ENCODE measurements at places on chromosomes 7 and 10.
A peak's percentile ranks its signal among the peaks of the same experiment; 100 is the strongest.

- DNase-seq = no peak
Measured at GRCh38 chr10:3241274-3241921, 68.8 kb upstream of the PITRM1 start.

- DNase-seq = no peak
Measured at GRCh38 chr7:105650382-105650970, 69.2 kb upstream of the EFCAB10 start.

DNA sequence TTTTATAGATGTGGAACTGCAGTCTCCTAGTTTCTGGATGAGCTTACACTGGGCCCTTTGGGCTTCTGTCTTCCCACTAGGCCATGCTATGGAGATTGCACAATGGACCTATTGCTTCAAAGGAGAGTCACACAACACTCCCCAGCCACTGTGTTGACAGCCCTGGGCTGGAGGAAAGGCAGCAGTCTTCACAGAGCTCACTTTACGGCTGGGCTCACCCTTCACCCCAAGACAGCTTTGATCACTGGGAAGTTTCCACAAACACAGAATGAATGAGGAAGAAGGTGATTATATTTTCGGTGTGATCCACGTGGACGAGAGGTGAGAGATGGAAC, 92.7 kb upstream of the GDF10 start:
- DNase-seq = peak; percentile 7

DNA sequence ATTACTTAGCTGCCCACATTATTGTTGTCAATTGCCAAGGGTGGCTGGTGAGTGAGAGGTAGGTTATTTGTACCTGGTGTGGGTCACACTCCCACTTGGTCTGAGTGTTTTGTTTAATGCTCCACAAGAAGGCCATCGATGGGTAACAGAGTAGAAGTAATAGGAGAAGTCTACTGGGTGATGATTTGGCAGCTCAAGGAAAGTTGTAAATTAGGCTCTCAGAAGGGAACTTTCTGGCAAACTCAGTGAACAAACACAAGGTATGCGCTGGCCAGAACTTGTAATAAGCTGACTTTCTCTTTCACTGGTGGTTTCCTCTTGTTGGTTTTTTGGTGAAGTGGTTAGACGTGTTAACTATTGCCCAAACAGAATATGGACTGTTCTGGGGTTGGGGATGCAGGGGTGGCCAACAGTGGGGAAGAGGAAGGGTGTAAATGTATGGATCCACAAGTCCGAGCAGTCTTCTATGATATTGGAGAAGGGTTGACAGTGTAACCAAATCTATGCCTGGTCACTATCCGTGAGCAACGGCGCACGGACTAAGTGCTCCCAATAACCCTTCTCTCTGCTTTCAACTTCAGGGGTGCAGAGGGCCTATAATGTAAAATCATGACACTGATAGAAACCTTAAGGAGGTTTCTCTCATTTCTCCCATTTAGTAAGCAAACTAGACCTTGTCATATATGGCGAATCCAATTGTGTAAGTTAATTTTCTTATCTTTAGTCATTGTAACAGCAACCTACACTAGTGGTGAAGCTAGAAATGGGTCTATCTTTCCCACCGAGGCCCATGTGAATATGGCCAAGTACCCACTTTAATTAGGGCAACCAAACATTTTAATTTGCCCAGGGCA, 212.8 kb downstream of the PTEN start:
- no peak for DNase-seq

DNA sequence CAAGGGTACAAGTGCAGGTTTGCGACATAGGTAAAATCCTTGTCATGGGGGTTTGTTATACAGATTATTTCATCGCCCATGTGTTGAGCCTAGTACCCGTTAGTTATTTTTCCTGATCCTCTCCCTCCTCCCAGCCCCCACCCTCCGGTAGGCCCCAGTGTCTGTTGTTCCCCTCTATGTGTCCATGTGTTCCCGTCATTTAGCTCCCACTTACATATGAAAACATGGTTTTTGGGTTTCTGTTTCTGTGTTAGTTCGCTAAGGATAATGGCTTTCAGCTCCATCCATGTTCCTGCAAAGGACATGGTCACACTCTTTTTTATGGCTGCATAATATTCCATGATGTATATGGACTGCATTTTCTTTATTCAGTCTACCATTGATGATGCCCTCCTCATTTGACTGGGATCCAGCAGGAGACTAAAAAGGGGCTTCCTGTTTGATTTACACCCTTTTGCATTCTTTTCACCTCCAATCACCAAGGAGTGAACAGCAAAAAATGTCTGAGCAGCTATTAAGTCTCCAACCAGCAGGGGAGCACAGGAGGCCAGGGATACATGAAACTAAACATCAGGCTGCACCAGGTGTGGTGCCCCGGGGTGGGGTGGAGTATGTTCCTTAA, 188.2 kb downstream of the SKIDA1 start:
- no peak for DNase-seq

DNA sequence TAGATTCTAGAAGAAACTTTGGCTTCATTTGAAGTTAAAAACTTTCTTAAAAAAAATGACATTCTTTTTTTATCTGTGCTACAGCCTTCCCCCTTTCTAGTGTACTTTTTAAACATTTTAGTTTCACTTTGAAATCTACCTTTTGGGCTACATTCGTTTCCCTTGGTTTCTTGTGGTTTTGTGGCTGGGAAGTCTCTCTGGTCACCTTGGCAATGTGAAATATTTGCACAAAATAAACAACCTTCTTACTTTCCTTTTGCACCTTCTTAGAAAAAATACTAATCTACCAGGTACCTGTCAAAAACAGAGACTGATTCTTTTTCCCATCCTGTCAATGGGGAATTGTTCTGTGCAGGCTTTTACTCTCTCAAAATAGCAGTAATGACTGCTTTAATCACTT, 350.2 kb downstream of the GATA3 start:
- peak; percentile 89 for DNase-seq

- no peak for DNase-seq
Measured at GRCh38 chr10:93465806-93466675, 16.1 kb downstream of the MYOF start.

DNA sequence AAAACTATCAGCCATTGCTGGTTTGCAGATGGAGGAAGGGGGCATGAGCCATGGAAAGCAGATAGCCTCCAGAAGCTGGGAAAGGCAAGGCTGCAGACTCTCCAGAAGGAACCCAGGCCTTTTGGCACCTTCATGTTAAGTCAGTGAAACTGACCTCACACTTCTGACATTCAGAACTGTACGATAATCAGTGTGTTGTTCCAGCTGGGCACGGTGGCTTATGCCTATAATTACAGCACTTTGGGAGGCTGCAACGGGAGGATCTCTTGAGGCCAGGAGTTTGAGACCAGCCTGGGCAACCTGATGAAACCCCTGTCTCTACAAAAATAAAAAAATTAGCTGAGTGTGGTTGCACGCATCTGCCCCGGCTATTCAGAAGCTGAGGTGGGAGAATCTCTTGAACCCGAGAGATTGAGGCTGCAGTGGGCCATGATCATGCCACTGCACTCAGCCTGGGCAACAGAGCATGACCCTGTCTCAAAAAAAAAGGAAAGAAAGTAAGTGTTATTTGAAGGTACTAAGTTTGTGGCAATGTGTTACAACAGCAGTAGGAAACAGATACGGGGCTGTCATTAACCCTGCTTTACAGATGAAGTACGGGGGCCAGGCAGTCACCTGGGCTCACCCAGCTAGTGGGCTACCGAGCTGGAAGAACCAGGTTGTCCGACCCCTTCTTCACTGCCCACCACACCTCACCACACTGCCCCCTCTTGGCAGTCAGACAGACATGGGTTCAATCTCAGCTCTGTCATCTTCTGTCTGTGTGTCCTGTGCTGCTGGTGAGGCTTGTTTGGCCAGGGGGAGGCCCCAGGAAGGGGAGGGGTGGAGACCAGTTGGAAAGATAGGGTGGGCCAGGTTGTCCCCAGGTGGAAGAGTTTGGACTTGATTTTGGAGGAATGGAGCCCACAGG, 18.3 kb downstream of the CHST3 start:
- no peak for DNase-seq

- DNase-seq = no peak
Measured at GRCh38 chr10:102435529-102436233, 3.3 kb upstream of the CUEDC2 start.

GRCh38 chr10:12397941-12398340, 48.6 kb downstream of the CAMK1D start:
- DNase-seq = no peak

DNA sequence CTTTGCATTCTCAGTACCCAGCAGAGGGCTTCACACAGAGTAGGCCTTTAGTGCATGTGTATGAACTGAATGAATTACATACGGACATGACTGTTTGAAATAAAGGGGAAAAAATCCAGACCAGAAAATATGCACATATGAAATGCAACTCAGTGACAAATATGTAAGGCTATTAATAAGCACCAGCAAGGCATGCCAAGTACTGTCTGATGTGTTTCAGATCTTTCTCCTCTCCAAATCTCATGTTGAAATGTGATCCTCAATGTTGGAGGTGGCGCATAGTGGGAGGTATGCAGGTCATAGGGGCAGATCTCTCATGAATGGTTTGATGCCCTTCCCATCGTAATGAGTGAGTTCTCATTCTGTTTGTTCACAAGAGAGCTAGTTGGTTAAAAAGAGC, 87.3 kb upstream of the TOMM7 start:
- no peak for DNase-seq

DNA sequence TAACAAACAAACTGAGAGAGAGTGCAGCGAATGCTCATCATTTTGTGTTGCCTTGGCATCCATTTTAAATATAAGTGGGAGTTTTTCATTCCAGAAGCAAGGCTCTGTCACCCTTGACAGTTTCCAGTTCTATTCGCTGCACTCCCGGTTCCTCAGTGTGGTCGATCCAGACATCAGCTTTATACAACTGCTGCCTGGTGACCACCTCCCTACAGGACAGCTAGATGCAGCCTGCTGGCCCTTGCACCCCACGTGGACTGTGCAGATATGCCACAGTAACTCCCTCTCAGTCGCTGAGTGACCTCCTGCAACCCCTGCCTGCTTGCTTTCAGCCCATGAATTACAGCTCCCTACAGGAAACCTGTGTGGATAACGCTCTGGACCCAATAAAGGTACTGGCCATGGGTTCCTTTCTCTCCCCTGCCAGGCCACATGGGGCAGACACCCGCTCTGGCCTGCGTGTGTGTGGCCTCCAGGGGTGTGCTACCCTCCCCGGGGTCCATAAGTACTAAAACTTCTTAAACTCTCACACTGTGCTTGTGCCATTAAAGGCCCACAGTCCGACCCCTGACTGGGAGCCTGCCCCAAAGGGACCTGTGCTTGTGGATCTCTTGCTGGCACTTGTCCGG, 23.6 kb downstream of the BEND7 start:
- DNase-seq = no peak

DNA sequence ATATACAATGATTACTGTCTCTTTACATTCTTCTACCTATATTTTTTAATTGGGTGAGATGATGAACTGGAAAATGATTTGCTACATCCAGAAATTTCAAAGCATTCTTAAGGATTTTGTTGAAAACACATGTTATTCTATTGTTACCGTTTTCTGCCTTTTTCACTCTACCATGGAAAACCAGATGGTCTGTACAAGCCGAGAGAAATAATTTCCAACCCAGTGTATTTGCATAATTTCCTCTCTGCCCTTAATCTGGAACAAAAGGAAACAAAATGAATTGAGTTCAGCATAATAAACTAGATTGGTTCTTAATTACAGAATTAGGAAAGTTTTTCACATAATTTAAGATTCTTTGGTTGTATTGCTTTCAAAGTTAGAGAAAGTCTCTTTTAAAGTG, 211.2 kb downstream of the CACNB2 start:
- no peak for DNase-seq

- DNase-seq = no peak
Measured at GRCh38 chr7:146397141-146397540, 280.5 kb downstream of the CNTNAP2 start.

- DNase-seq = no peak
Measured at GRCh38 chr7:92255308-92255707, 9.5 kb downstream of the ANKIB1 start.

- DNase-seq = no peak
Measured at GRCh38 chr7:50733552-50733951, 49.1 kb downstream of the GRB10 start.

- no peak for DNase-seq
Measured at GRCh38 chr10:122018491-122018890, 29.5 kb downstream of the TACC2 start.

GRCh38 chr7:24926623-24927524, 53.1 kb downstream of the OSBPL3 start:
- no peak for DNase-seq

DNA sequence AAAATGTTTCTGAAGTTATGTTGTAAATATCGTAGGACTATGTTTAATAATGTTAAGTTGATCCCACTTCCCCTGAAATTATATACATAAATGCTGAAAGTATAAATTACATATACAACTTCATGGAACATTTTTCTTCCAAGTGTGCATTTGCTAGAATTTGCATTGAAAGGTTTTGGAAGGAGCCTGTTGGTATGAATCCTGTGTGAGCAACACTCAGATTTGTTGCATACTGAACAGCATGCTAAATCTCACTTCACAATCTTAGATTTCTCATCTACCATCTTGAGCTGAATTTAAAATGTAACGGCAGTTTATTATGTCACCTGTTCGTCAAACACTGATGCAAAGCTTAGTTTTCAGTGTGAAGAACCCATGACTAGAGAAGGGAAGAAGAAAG, 172.6 kb downstream of the MALRD1 start:
- no peak for DNase-seq

GRCh38 chr7:2546776-2547586, 8.3 kb downstream of the BRAT1 start:
- no peak for DNase-seq

DNA sequence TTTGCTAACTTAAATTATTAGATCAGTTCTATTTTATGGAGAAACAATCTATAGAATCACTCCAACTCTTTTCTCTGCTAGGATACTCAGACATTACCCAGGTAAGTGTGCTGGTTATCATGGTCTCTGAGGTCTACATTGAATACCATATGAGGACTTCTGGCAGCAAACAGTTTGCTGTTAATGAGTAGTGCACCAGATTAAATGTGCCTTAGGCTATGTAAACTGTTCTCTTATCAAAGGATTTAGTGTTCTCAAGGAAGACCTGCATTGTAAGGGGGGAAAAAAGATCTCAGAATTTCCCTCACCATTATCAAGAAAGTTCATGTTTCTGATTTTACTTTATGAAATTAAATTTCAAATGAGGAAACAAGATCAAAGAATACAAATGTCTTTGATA, 107.5 kb downstream of the ITGB8 start:
- DNase-seq = no peak

- no peak for DNase-seq
Measured at GRCh38 chr7:120724955-120725354, 133.0 kb downstream of the TSPAN12 start.

DNA sequence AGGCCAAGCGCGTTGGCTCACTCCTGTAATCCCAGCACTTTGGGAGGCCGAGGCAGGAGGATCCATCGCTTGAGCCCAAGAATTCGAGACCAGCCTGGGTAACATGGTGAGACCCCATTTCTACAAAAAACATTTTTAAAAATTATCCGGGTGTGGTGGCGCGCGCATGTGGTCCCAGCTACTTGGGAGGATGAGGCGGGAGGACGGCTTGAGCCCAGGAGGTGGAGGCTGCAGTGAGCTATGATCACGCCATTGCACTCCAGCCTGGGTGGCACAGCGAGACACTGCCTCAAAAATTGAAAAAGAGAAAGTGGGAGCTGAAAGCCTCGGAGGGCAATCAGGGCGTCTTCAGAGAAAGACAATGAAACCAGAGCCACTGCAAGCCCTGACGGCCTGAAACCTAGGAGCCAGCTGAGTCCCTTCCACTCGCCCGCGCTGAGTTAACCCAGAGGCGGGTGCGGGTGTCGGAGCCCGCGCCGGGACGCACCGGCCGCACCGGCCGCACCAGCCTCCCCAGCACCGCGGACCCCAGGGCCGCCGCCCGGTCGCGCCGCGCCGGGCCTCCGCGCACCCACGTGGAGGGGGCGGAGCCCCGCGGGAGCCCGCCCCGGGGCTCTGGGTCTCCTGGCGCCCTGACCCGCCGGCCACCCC, 22.4 kb downstream of the ZFAND2A start:
- no peak for DNase-seq

GRCh38 chr10:124390471-124391187, 28.1 kb downstream of the OAT start:
- no peak for DNase-seq
